ENCODE measurements at places on chromosomes 7 and 10.

DNA sequence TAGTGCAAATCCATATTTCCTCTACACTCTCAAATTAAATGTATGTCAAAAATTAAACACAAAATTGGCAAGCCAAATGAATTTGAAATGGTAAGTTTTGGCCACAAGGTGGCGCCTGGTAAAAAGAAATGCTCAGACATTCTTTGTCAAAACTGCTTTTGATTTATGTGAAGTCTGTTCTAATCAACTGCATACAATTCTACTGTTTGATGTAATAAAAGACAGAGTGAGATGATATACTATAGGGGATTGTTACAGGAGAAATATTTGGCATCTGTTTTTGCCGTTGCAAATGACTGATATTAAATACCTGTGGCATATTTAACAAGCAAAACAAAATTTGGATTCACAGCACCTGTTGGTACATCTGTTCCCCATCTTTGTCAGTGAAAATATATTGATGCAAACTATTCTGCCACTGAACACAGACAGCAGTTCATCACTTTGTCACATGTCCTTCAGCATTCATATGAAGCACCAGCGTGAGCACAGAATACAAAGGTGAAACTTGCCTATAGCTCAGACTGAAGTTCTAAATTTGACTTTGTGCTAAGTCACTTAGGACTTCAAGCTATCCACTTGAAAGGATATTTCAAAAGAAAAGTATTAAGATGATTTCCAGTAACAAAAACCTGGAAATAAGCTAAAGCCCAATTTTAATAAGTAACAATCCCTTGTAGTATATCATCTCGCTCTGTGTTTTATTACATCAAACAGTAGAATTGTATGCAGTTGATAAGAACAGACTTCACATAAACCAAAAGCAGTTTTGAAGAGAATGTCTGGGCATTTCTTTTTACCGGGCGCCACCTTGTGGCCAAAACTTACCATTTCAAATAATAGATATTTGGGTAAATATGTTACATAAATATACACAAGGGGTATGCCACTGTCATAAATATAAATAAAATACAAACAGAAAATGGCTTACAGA lies 10.2 kb upstream of the CH25H start:
- peak; percentile 25 for DNase-seq

DNA sequence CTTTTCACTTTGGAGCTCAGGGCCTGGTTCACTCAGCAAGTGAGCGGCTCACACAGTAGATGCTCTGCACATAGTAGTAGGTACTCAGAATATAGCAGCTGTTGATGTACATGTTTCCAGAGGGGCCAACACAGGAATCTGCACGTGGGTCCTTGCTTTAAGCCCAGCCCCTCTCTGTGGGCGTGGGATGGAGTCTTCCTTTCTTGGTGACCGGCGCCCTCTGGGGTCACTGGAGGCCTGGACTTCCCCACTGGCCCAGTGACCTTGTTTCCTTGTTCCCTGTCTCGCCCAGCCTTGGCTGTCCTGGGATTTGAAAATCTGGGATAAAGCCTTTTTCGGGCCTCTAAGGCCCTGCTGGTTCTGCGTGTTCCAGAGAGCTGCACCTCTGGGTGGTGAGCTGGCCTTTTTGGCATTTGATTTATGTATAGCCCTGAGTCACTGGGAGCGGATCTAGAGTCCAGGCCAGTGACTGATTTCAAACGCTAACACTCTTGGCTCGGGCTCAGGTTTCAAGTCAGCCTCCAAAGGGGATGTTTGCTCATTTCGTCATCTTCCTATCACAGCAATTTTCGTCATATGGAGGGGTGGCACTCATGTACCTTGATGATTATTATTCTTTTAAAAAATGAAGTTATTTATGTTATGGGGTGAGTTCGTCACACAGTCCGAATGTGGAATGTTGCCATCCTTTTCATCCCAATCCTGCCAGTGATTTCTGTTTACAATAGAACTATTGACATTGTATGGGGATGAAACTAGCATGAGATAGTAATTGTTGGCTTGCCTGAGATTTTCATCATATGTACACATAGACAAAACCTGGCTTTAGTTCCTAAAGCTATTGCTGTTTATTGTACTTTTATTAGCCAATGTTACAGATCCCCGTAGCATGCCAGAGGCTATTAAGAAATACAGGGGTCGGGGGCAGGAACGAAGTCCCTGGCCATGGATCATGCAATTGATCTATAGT lies 65.5 kb downstream of the CUX1 start:
- no peak for DNase-seq

DNA sequence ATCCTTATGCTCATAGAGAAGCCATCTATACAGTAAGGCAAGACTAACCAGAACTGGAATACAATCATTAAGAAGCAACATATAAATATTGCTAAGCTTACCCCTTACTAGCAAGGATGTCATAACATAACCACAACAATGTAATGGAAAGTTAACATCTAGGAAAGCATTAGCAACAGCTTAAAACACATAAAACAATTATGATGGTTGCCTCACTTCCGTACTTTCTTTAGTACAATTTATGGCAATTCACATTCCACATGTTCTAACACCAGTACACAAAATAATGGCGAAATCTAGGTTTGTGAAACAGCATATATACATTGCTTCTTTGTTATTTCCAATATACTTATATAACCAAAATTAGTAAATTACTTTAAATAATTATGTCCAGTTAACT lies 195.0 kb downstream of the AHR start:
- no peak for DNase-seq

DNA sequence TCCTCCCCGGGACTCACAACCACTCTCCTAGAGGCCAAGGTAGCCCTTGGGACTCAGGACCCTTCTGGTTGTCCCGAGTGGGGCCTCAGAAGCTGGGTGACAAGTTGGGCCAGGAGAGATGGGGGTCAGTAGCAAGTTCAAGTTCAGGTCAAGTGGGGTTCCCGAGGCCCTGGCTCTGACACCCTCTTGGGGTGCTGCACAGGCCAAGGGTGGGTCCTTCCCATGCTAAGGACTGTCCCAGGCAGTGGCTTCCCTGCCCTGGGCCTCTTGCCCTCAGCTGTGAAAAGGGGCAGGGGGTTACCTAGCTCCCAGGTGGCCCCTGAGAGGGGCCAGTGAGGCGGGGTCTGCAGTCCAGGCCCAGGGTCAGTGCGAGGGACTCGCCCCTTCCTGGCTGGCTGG lies 115.4 kb upstream of the TNRC18 start:
- DNase-seq: no peak

DNA sequence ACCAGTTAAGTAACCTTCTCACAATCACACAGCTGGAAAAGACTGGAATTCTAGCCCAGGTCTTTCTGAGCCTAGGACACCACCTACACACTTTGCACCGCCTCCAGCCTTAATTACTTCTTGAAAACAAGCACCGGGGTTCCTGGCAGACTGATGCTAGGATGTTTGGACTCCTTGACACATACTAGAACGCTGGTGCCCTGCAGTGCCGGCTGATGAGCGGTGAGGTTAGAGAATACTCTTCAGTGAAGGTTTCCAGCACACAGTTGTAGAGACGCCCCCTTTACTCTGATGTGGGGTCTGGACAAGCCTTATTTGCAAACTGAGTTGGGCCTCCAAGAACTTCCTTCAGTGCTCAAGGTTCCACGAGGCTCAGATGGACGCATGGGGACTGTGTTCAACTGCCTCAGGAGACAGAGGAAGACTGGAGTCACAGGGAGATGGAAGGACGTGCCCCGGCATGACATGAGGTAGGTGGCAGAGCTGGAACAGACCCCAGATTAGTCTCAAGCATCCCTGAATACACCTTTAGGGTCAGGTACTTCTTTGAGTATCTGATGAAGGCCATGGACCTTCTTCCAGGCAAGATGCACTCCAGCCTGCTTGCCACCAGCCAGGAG lies 89.6 kb downstream of the COBL start:
- no peak for DNase-seq

DNA sequence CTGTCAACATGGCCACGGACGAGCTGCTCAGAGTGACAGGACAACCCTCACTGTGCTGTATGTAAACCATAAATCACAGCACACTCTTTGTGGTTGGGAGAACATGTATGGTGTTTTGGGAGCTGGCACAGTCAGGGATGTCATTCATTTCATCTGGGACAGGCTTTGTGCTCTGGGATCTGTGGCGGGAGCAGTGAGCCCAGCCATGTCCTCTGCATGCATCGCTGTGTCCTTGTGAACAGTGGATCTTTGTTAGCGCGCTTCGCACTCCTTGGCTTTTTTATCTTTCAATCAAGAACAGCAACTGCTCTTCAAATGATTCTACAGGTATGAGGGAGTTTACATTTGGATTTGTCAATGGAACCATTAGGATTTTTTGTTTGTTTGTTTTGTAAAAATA lies 7.1 kb downstream of the CCM2 start:
- no peak for DNase-seq

DNA sequence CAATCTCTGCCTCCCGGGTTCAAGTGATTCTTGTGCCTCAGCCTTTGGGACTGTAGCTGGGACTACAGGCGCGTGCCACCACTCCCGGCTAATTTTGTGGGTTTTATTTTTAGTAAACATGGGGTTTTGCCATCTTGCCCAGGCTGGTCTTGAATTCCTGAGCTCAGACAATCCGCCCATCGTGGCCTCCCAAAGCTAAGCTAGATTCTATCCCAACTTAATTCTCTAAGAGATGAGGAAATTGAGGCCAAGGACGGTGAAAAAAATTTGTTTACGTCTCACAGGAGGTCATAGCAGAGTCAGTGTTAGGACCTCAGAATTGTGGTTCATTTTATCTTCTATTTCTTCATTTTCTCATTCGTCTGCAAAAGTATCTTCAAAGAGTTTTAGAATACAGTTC lies 6.1 kb downstream of the CCAR1 start:
- no peak for DNase-seq

- no peak for DNase-seq
Measured at GRCh38 chr10:112203328-112204076, 19.9 kb upstream of the GPAM start.

DNA sequence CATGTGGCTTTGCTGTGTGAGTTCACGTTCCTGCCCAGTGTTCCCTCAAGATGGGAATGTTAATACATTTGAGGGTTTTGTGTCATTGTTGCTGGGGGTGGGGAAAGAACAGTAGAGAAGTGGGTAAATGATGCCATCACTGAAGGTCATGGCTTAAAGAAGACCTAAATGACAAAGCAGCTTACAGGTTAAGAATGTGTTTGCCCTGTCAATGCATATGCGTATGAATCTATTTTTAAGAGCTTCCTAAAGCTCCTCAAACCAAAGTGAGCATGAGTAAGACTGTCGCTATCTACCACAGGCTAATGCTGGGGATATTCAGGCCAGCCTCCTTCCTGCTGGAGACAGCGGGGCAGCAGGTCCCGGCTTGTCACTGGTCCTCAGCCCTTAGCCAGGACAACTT lies 162.9 kb downstream of the CREB5 start:
- no peak for DNase-seq

GRCh38 chr10:98610836-98611235 lies 164.1 kb upstream of the HPS1 start:
- DNase-seq: no peak

GRCh38 chr7:37706804-37707203 lies 23.2 kb downstream of the GPR141 start:
- DNase-seq: no peak

DNA sequence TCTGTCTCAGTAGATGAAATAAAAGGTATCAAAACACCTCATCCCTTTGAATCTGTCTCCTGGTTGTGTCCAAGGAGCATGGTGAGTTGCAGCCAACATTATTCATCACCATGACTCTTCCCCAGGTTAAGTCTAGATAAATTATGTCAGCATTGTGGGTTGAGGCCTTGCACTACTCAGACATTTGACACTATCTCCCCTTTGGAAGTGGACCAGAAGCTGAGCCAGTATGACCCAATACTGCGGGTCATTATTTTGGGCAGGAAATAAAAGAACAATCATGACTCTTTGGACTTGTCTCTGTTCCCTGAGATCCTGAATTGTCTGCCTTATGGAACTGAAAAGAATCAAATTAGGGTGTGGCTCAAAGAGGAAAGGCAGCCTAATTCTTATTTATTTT lies 168.2 kb upstream of the FAM171A1 start:
- no peak for DNase-seq

GRCh38 chr10:18400906-18401245 lies 250.5 kb downstream of the NSUN6 start:
- DNase-seq: no peak

- no peak for DNase-seq
Measured at GRCh38 chr10:63712717-63713115, 191.5 kb downstream of the REEP3 start.

DNA sequence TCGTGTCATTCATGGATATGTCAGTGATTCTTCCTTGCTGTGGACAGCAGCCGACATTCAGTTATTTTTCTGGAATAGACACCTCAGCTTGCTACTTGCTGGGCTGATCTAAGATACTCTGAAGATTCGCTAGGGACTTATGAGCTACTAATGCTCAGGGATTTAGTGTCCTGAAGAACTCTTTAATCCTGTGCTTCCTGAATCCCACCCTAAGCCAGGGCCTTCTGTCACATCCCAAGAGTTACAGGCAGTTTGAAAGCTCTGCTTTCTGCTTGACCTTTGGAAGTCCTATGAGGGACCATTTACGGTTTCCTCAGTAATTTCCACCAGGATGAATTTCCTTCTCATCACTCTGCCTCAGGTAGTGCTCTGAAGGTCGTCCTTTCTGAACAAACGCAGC lies at the start of gene PDE6C:
TSS of gene PDE6C (plus strand) at position 227 of the 400 bp plus-strand sequence. CDS start 189 bp downstream, outside the sequence.
- DNase-seq: no peak

GRCh38 chr10:43000021-43000411 lies 76.9 kb upstream of the RET start:
- DNase-seq: no peak

- no peak for DNase-seq
Measured at GRCh38 chr7:106818736-106819135, 46.3 kb upstream of the PIK3CG start.

GRCh38 chr10:35884657-35885071 lies 242.6 kb upstream of the FZD8 start:
- no peak for DNase-seq

GRCh38 chr10:103416436-103417147 lies 20.2 kb downstream of the PDCD11 start:
- DNase-seq: peak; percentile 43

- DNase-seq: no peak
Measured at GRCh38 chr10:31069411-31069810, 37.7 kb upstream of the ZNF438 start.

- no peak for DNase-seq
Measured at GRCh38 chr10:77245953-77246352, 391.7 kb downstream of the KCNMA1 start.

DNA sequence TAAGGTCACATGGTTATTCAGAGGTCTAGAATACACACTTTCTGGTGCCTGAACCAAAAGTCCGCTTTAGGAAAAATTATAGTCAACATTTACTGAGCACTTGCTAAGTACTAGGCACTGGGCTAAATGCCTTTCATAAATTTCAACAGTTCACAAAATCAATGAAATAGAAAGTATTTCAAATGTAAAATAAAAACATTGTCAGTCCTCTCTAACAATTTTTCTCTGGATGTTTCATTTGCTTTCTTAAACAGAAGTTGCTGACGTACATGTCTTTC lies 61.7 kb downstream of the HHEX start:
- DNase-seq: no peak

DNA sequence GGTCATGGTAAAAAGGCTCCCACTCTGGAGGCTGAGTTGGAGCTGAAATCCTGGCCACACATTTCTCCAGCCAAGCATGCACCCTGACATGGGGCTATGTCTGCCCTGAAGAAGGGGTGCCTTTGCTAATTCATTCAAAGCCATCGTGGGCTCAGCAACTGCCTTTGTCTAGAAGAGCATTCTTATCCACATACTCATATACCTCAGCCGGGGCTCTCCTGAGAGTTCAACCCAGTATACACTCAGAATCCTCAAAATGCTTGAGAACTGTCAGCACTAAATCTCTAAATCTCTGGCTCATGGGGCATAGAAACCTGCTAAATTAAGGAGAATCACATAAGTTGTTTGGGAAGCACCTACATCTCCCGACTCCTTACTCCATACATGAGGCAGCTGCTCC lies 89.3 kb downstream of the MRPL32 start:
- no peak for DNase-seq
